GM23248 (cell line): ENCODE measurements at places on chromosomes 2 and 18.

- DNase-seq, result no peak
Measured at GRCh38 chr18:21049306-21049705, 62.3 kb downstream of the ROCK1 start.

- DNase-seq, result no peak
Measured at GRCh38 chr2:101690547-101691152, 6.9 kb upstream of the MAP4K4 start.

- DNase-seq, result no peak
Measured at GRCh38 chr2:70979180-70979488, 704 bp downstream of the ANKRD53 start.

DNA sequence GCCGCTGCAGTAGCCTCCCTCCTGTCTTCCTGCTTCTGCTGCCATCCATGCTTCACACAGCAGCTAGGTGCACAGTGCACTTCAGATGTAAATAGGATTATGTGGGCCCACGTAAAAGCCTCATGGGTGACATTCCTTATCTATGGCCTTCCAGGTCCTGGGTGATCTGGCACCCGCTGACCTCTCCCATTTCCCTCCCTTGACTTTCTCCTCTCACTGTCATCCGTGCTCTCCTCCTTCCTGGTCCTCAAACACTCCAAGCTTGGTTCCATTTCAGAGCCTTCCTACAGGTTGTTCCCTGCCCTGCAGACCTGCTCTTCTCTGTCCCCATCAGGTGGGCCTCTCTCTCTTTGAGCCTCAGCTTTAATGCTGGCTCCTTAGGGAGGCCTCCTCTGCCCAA is 4.0 kb upstream of the SMYD5 start:
- no peak for DNase-seq
